Neural progenitor cell (in vitro differentiated cells): ENCODE measurements at places on chromosomes 3 and 15. TPM values are rescaled to one million over a fixed set of nuclear protein-coding genes. Genes with fewer than 3 reads are reported as not detected.

- no peak for DNase-seq
- no peak overlapping the region for H3K4me3 ChIP-seq
- no peak overlapping the region for H3K27ac ChIP-seq
- H3K4me1 ChIP-seq: no peaks in the 10 kb centered on the region
- no peaks in the 10 kb centered on the region for H3K27me3 ChIP-seq
These were observed 74.8 kb downstream of the IGF2BP2 start for GRCh38 chr3:185750015-185750414.

DNA sequence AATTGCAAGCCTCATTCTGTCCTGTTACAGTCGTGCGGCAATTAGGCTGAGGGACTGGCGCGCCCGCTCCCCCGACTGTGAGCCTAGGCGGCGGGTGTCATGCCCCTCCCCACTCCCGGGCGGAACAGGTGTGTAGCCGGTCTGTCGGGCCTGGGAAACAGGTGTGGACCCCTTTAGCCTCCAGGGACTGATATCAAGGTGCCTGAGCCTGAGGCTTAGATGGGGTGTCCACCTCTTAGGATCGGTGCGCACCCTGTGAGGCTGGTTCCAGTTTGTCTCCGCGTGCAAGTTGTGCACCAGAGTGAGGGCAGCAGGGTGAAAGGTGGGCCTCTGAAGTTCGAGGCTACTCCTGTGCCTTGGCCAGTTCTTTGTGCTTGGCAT lies 686 bp downstream of the VPS8 start:
- H3K4me3 ChIP-seq: peak overlapping the region; percentile 74
- peak; percentile 44 for DNase-seq
- no peaks in the 10 kb centered on the region for H3K27me3 ChIP-seq
- peaks cover 18% of the 10 kb centered on the region for H3K4me1 ChIP-seq
- no peaks in the 10 kb centered on the region for H3K36me3 ChIP-seq
- no peak overlapping the region for H3K27ac ChIP-seq

DNA sequence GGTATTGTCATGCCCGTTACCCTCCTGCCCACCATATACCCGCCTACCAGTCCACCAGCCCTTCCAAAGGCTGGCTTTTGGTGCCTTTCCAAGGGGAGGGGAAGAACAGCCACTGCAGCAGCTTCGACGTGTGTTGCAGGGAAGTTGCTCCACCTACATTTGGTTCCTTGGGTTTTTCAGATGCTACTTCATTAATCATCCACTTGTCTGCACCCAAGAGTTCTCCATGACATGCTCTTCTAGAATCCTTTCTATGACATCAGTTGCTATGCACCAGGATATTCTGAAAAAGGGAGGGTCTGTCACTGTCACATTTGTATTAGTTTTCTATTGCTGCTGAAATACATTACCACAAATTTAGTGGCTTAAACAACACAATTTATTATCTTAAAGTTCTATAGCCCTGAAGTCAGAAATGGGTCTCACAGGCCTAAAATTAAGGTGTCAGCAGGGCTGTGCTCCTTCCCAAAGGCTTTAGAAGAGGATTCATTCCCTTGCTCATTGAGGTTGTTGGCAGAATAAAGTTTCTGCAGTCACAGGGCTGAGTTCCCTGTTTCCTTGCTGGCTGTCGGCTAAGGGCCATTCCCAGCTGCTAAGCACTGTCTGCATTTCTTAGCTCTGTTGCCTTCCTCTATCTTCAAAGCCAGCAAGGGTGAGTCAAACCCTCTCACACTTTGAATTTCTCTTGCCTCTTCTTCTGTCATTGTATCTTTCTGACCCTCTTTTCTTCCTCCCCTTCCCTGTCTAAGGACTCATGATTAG lies at the start of gene LYZL4:
TSS of gene LYZL4 (minus strand) at position 241 of the 762 bp plus-strand sequence. CDS start 3,359 bp downstream, outside the sequence.
- no peaks in the 10 kb centered on the region for H3K4me1 ChIP-seq
- no peak for DNase-seq
- no peak within 1 kb of the TSS for H3K4me3 ChIP-seq
- no peak within 1 kb of the TSS for H3K27ac ChIP-seq
- H3K36me3 ChIP-seq: no peaks in the 10 kb centered on the region

DNA sequence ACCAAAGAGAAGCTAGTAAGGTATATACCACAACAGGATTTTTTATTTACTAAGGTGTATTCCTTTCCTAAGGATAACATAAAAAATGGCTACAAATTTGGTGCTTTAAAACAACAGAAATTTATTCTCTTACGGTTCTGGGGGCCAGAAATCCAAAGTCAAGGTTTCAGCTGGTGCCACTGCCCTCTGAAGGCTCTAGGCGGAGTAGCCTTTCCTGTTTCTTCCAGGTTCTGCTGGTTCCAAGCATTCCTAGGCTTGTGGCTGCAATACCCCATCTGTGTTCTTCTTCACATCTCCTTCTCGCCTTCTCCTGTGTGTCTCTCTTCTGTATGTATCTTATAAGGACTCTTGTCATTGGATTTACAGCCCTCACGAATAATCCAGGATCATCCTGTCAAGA lies 549.9 kb downstream of the GRM7 start:
- no peak overlapping the region for H3K4me3 ChIP-seq
- no peak overlapping the region for H3K27ac ChIP-seq
- no peaks in the 10 kb centered on the region for H3K36me3 ChIP-seq
- no peaks in the 10 kb centered on the region for H3K27me3 ChIP-seq
- no peaks in the 10 kb centered on the region for H3K4me1 ChIP-seq

DNA sequence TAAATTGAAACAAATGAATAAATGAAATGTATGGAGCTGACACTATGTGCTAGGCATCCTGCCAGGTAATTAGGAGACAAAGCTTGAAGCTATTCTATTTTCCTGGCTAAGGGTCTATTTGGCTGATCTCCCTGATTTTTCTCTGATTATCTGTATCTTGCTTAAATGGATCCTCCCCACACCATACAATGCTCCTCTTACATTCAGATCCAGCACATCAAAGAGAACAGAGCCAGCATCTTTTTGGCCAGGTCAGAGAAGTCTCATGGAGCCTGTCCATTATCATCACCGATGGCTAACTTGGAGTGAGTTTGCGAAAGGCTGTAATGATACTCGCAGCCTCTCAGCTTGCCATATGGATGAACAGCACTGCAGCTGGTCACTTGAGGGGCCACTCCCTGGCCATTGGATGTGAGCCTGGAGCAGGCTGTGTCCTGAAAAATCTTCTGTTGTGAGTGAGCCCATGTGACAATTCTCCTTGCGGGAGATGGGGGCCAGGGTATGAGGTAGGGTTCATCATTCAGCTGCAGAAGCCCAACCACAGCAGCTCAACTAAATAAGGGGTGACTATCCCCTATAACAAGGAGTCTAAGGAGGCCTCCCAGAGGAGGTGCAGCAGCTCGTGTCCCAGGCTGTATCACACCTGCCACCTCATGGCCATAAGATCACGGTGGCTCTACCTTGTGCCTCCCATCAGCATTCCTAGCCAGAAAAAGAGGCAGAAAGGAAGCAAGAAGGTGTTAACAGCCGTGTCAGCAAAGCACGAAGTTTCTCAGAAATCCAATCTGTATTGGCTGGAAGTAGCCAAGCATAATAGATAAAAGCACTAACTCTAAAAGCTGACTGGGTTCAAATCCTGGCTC lies 69.3 kb upstream of the ST8SIA2 start:
- DNase-seq: no peak
- peaks cover 40% of the 10 kb centered on the region for H3K4me1 ChIP-seq
- H3K4me3 ChIP-seq: no peak overlapping the region
- H3K36me3 ChIP-seq: no peaks in the 10 kb centered on the region
- H3K27ac ChIP-seq: no peak overlapping the region
- H3K27me3 ChIP-seq: no peaks in the 10 kb centered on the region

DNA sequence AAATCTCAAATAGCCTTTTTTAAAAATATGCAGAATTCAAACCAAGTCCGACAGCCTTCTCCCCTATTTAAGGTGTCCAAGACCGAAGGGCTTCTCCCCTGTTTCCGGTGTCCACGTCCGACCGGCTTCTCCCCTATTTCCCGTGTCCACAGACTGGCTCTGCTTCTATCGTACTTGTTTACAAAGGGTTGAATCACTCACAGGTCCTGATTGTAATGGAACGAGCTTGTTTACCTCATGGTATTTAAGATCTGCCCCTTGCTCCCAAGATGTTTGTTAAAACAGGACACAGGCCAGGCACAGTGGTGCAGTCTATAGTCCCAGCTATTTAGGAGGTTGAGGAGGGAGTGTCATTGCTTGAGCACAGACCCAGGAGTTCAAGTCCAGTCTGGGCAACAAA lies 90.4 kb upstream of the ROBO2 start:
- H3K27me3 ChIP-seq: no peaks in the 10 kb centered on the region
- H3K36me3 ChIP-seq: no peaks in the 10 kb centered on the region
- no peak overlapping the region for H3K4me3 ChIP-seq
- DNase-seq: no peak

DNA sequence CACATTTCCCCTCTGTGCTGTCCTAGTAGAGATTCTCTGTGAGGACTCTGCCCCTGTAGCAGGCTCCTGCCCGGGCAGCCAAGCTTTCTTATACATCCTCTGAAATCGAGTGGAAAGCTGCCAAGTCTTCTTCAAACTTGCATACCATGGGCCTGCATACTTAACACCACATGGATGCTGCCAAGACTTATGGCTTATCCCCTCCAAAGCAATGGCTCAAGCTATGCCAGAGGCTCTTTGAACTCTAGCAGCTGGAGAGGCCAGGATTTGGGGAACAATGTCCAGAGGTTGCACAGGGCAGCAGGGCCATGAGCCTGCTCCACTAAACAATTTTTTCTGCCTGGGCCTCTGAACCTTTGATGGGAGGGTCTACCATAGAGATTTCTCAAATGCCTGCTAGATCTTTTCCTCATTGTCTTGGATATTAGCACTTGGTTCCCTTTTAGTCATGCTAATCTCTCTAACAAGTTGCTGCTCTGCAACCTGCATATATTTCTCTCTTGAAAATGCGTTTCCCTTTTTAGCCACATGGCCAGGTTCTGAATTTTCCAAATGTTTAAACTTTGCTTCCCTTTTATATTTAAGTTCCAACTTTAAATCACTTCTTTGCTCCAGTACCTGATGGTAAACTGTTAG lies 6.1 kb upstream of the PLSCR4 start:
- H3K36me3 ChIP-seq: no peaks in the 10 kb centered on the region
- H3K27me3 ChIP-seq: no peaks in the 10 kb centered on the region
- DNase-seq: peak; percentile 2
- H3K27ac ChIP-seq: no peak overlapping the region
- no peak overlapping the region for H3K4me3 ChIP-seq

DNA sequence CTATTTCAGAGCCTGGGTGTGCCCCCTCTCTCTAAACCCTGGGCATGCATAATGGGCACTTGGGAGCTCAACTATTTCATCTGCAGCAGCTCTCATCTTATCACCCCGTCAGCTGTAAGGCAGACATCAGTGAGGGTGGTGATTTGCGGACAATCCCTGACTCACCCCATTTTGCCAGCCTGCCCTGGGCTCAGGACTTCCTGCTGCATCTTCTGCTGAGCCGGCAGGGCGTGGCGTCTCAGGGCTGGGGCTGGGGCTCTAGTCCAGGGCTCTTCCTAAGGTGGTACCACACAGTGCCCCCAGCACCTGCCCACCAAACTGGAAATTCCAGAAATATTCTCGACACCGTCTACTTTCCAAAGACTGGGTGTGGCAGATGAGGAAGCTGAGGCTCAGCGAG lies 925 bp upstream of the PSTPIP1 start:
- DNase-seq: no peak
- H3K4me1 ChIP-seq: peaks cover 1% of the 10 kb centered on the region
- no peaks in the 10 kb centered on the region for H3K36me3 ChIP-seq

- H3K27ac ChIP-seq: no peak overlapping the region
- H3K4me3 ChIP-seq: no peak overlapping the region
- H3K36me3 ChIP-seq: no peaks in the 10 kb centered on the region
These were observed 14.7 kb downstream of the PIF1 start for GRCh38 chr15:64810497-64811326.

DNA sequence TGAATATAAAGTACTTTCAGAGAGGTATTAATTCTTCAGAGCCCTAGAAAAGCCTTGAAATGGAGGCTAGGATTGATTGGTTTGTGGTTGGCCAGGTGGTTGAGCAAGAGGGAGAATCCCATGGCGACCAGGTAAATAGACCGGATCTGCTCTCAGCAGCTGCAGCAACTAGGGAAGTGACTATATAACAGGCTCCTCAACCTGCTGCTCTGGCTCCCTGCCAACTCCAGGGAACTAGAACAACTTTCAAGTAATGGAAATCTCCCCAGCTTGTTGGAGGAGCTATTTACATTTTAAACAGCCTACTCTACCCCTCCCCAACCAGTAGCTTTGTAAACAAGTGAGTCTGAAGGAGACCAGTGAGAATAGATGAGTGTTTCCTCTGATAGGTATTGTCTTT lies 121.8 kb upstream of the CADM2 start:
- H3K4me1 ChIP-seq: no peaks in the 10 kb centered on the region
- H3K27me3 ChIP-seq: no peaks in the 10 kb centered on the region
- no peak overlapping the region for H3K27ac ChIP-seq
- H3K4me3 ChIP-seq: no peak overlapping the region
- no peak for DNase-seq

DNA sequence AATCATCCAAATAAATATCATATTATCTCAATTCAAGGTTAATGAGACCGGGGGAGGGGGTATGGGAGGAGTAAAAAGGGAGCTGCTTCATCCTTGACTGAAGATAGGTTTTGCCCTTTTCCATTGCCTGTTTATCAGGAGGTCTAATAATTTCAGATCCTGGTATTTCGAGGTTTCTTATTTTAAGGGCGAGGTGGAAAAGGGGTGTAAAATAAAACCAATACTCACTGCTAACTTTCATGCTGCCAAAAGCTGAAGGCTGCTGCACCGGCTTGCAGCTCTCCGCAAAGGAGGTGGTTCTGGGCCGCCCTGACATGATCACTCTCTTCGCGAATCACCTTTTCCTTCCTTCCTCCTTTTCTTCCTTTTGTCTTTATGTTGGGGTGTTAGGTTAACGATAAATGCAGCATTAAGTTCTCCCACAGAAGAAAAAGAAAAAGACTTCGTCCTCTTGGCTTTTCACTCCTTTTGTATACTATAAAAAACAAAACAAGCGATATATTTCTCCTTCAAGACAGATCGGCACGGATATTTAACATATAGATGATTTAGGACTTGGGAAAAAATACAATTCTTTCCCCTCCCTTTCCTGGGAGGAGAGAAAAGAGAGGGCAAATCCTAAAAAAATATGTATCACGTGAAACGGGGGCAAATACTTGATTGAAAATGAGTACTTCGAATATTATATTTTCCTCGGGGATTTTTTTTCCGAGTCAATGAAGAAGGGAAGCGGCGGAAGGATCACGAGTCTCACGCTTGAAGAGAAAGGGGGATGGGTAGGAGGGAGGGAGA lies 932 bp downstream of the GSK3B start:
- DNase-seq: peak; percentile 44
- H3K4me3 ChIP-seq: peak overlapping the region; percentile 100
- H3K36me3 ChIP-seq: no peaks in the 10 kb centered on the region
- H3K27ac ChIP-seq: peak overlapping the region; percentile 98
- H3K4me1 ChIP-seq: peaks cover 32% of the 10 kb centered on the region

The SPRED1 gene
- 32.3 and 49.3 TPM in 2 replicates for total RNA-seq

The A4GNT gene
- total RNA-seq: not detected in 2 replicates

The ECE2 gene
- total RNA-seq: 0.15 TPM in 1 of 2 replicates, not detected in the other

The RLBP1 gene
- total RNA-seq: 1.3 and 2.6 TPM in 2 replicates

The GABRR3 gene
- not detected in 2 replicates for total RNA-seq

The HRH1 gene
- 0.09 and 0.19 TPM in 2 replicates for total RNA-seq

The NRROS gene
- 0.58 and 1.7 TPM in 2 replicates for total RNA-seq
